Posterior cingulate gyrus (tissue), 11 donors: ENCODE measurements at places on chromosomes 3 and 15.

GRCh38 chr3:14534516-14535191, 5.5 kb downstream of the GRIP2 start:
- peak; percentile 86 for DNase-seq

GRCh38 chr15:37791693-37792092, 142.7 kb upstream of the TMCO5A start:
- no peak for DNase-seq

GRCh38 chr3:126180477-126181397, at the start of gene ALDH1L1:
Gene ALDH1L1, minus strand, starts transcription at chr3:126180586. Its CDS starts 19,607 bp downstream, at chr3:126160979.
- peak; percentile 55 for DNase-seq

DNA sequence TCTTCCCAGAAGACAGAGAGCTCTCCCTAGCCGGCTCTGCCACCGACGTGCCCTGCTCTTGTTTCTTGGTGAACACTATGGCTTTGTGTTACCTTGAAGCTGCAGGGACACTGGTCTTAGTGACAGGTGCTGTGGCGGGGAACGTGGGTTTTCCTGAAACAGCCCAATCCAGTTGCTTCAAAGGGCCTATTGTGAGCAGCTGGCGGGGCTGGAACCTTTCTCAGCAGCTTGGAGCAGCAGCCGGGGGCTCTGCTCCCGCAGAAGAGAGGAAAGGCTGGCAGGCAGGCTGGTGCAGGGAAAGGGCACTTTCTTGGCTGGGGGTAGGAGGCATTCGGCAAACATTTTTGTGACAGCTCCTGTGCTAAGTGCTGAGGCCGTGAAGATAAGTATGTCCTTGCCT, 12.8 kb downstream of the MYZAP start:
- DNase-seq, result no peak

- DNase-seq, result no peak
Measured at GRCh38 chr3:107411056-107411455, 33.8 kb downstream of the CCDC54 start.

DNA sequence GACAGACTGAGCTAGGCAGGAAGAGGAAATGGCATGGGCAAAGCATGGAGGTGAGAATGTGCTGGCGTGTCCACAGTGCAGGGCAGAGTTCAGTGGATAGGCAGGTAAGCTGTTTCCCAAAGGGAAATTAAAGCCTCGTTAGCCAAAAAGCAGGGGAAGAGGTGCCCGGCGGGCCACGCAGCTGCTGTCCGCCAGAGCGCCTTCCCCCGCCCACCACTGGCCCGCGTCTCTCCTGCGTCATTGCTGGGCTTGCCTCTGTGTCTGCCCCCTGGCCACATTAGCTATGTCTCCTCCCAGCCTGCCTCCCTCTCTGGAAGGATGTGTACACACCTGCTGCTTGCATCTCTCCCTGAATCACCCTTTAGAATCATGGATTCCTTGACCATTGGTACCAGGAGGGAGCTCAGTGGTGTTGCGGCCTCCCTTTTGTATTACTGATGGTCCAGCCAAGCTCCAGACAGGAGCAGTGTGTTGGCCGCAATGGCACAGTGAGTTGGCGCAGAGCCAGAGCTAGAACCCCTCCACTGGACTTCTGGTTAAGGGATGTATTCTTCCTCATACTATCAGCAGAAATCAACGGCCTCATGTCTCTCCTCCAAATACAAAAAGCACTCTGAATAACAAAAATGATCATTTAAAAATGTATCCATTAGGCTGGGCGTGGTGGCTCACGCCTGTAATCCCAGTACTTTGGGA, 26.6 kb downstream of the SLC28A1 start:
- DNase-seq, result no peak

DNA sequence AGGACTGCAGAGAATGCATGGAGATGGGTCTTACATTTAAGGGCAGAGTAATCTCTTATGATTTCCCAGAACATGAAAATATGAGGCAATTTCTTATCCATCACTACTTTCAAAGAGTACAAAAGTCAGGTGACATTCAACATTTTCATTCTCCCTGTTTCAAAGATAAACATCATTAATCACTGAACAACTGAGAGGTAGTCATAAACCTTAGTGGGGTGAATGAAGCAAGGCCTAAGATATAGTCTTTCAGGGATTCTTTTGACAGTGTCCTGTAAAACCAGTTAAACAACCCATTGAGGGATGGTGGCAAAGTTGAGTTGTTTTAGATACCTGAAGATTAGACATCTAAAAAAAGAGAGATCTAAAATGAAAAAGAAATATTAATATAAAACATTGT, 271.6 kb upstream of the CBLB start:
- DNase-seq, result no peak

DNA sequence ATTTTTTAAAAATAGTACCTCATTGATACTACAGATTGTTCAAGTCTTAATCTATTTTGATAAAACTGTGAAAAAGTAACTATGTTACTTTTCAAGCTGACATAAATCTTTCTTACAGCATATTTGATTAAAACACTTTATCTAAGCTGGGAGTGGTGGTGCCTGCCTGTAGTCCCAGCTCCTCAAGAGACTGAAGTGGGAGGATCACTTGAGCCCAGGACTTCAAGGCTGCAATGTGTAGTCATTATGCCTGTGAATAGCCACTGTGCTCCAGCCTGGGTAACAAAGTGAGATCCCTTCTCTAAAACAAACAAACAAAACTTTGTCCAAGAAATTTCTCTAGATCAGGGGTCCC, 59.6 kb upstream of the NEDD4 start:
- DNase-seq, result no peak

DNA sequence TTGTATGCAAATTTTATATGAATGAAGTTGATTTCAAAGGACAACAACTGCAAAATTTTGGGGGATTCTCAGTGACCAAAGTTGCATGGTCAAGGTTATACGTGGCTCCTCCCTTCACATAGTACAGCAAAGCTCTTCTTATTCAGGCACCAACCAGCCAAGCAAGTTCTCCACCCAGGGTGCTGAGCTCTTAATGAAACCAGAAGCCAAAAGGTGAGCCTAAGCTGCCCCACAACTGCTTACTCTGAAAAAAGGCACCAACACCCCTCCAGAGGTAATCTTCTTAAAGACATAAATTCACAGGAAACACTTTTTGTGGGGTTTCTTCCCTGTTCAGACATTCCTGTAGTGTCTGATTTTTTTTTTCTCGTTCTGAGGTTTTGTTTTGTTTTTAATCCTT, 106.1 kb upstream of the GMNC start:
- no peak for DNase-seq

DNA sequence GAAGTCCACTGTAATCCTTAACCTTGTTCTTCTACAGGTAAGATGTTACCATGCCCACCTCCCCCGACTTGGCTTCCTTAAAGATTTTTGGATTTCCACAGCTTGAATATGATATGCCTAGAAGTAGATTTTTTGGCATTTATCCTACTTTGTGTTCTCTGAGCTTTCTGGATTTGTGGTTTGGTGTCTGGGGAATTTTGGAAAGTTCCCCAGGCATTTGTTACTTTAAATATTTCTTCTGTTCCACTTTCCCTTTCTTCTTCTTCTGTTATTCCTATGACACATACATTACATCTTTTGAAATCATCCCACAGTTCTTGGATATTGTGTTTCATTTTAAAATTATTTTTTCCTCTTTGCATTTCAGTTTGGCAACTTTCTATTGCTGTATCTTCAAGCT, 122.1 kb upstream of the TMEM108 start:
- no peak for DNase-seq

DNA sequence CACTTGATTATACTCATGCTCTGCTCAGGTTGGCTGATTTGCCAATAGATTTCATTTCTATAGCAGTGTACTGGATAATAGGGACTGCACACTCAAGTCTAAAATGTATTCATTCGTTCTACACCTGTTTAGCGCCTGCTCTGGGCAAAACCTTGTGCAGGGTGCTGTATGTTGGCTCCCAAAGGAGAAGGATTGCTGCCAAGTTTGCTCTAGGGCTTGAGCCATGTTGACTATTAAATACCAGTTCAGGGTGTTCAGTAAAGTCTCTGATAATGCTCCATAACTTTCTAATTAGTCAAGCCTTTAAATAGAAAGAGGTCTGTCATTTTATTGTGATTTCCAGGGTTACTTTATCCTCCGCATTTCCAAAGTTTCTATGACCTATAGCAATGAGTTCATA, 470.2 kb downstream of the MAGI1 start:
- DNase-seq, result no peak

- no peak for DNase-seq
Measured at GRCh38 chr15:41832875-41833274, 5.0 kb downstream of the JMJD7 start.

DNA sequence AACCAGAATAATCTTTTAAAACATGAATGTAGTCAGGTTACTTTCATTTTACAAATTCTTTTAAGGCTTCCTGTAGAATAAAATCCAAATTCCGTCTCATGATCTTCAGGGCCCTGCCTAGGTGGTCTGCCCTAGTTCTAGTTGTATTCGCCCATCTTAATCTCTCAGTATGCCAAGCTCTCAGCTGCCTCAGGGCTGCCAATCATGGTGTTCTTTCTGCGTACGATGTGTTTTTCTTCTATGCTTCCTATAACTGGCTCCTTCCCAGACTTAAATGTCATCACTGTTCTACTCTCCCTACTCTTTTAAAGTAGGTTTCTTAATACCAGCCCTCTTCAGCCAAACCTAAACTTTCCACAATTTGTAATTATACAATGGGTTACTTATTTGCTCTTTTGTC, 107.4 kb downstream of the GREM1 start:
- DNase-seq, result no peak

GRCh38 chr3:10373686-10374261, 52.9 kb upstream of the SEC13 start:
- DNase-seq, result peak; percentile 67

- DNase-seq, result no peak
Measured at GRCh38 chr3:57545636-57546268, 1.6 kb upstream of the DNAH12 start.

- no peak for DNase-seq
Measured at GRCh38 chr15:47861111-47861903, 144.0 kb downstream of the SEMA6D start.

GRCh38 chr15:58346361-58346760, 85.4 kb upstream of the LIPC start:
- DNase-seq, result no peak

DNA sequence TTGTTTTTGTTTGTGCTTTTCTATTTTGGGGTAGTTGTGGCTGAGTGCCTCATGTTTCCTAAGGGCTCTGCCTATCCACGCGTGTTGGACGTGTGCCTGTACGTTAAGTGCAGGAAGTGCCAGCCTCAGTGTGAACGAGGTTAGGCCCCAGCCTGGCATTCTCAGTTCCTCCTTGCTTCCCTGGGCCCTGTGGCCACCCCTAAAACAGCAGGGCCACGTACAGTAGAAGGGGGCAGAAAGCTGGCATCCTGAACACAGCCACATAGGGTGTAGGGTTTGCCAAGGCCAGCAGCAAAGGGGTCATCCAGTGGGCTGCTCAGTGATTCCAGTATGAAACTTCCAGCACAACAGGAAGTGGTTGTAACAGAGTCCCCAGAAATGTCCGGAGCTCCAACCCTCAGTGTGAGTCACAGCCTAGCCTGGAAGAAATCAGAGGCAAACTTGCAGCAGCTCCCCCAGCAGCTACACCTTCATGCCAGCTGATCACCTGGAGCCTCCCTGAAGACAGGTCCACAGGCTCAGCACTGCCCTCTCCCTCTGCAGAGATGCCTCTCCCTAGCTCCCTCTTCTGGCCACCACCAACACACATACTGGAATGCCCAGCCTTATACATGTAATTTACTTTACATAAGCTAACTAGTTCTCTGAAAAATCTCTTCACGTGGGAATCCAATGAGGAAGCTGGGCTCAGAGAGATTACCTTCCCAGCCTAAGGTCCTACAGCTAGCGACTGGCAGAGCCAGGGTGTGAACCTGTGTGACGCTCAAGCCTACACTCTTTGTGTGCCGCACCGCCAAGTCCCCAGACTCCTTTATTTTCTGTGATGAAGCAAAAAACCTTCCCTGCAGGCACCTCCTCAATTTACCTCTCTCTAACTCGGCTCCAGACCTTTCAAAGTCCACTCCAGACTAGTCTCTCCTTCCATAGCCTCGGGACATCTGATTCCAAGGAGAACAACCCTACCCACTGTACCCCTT, 26.6 kb downstream of the ILDR1 start:
- DNase-seq, result peak; percentile 73

GRCh38 chr15:33913459-33913858, 54.8 kb upstream of the CHRM5 start:
- no peak for DNase-seq
